Common myeloid progenitor, CD34-positive (primary cell): ENCODE measurements at places on chromosomes 7 and 10.

- no peak for DNase-seq
These were observed 52.2 kb downstream of the UNC5B start for GRCh38 chr10:71264345-71265200.

GRCh38 chr10:94851263-94851662 is 87.2 kb upstream of the CYP2C9 start:
- DNase-seq, result no peak

GRCh38 chr10:86667421-86668181 is 710 bp upstream of the LDB3 start:
- DNase-seq, result no peak

DNA sequence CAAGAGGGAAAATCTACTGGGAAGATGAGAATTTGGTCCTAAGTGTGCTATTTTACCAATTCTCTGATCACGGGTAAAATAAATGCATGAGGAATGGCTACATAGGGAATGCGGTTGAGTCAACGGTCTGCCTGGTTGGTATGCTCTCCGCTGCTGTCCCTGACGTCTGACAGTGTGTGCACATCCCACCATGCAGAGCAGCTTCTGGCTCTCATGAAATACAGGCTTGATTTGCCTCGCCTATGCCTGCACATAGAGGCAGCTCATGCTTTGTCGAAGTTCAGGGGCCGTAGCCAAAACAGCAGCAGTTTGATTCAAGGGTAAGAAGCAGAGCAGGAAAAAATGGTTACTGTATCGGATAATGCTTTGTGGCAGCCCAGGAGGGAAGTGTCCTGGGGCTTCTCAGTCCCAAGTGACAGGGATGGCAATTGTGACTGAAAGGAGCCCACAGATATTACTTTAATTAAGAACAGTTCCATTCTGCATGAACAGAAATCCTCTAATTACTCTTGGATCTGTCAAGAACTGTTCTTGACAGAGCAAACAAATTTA is 268.4 kb upstream of the SLC26A5 start:
- no peak for DNase-seq

DNA sequence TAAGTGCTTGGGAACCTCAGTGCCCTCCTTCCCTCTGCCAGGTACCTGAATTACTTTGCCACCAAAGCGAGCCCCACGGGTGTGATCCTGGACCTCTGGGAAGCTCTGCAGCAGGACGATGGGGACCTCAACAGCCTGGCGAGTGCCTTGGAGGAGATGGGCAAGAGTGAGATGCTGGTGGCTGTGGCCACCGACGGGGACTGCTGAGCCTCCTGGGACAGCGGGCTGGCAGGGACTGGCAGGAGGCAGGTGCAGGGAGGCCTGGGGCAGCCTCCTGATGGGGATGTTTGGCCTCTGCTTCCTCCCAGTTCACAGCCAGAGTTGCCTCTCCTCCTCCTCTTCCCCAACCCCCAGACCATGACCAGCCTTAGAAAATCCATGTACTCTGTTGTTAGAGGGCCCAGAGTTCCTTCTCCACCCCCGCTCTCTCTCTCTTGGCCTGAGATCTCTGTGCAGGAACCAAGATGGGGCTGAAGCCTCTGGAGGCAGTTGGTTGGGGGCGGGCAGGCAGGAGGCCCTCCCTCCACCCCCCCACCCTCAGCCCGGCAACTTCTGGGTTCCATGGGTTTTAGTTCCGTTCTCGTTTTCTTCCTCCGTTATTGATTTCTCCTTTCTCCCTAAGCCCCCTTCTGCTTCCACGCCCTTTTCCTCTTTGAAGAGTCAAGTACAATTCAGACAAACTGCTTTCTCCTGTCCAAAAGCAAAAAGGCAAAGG is 19.8 kb upstream of the SLC29A3 start:
- DNase-seq, result peak; percentile 74

DNA sequence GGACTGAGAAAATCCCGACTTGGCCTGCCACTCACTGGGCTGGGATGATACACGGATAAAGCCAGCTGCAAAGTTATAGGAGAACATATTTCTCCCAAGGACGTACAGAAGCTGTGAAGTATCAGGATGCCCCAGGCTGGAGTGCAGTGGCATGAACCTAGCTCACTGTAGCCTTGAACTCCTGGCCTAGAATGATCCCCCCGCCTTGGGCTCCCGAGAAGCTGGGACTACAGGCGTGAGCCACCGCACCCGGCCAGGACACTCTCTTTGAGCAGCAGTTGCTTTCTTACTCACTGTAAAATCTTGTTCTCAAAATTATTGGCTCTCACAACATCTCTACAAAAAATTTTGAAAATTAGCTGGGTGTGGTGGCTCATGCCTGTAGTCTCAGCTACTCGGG is 50.4 kb downstream of the CLEC2L start:
- no peak for DNase-seq

DNA sequence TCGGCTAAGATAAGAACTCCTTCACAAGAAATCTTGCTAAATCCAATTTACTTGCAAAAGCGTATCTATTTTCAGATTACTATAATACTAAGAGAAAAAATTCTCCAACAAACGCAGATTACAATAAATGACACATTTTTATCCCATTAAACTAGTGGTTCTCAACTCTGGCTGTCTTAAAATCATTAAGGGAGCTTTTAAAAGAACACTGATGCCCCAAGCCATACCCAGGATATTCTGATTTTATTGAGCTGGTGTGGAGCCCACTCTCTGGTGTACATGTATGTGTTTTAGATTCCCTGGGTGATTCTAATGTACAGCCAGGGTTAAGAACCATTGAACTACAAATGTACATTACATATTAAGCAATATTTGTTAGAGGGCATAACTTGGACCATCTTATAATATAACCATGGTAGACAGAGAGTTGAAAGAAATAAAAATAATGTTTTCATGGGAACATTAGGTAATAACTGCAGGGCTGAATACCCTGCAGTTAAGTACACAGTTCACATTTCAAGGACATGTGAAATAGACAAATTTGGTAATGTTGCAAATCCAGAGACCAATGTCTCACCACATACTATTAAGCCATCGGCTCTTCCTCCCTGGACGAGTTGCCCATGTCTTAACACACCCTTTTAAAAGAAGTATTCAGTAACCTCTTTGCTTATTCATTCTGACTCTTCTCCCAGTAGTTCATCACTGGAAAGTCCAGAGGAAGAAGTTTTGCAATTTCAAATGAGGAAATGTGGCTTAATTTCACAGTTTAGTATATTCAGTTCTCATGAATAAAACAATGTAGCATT is 6.2 kb downstream of the GSAP start:
- DNase-seq, result peak; percentile 41

- no peak for DNase-seq
These were observed 41.1 kb upstream of the TUBB8 start for GRCh38 chr10:90161-90560.

GRCh38 chr10:21078410-21079329 is 181.6 kb upstream of the NEBL start:
- peak; percentile 60 for DNase-seq

DNA sequence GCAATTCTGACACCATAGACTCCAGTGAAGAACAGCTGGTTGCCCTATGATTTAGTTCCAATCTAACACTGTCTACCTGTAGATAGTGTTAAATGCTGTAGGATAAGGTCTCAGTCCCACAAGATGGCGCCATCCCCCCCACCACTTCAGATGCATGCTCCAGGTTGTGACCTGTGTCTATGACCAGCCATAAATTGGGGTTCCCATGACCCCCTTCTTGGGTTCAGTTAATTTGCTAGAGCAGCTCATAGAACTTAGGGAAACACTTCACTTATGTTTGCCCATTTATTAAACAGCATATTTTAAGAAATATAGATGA is 13.1 kb downstream of the CCSER2 start:
- no peak for DNase-seq

DNA sequence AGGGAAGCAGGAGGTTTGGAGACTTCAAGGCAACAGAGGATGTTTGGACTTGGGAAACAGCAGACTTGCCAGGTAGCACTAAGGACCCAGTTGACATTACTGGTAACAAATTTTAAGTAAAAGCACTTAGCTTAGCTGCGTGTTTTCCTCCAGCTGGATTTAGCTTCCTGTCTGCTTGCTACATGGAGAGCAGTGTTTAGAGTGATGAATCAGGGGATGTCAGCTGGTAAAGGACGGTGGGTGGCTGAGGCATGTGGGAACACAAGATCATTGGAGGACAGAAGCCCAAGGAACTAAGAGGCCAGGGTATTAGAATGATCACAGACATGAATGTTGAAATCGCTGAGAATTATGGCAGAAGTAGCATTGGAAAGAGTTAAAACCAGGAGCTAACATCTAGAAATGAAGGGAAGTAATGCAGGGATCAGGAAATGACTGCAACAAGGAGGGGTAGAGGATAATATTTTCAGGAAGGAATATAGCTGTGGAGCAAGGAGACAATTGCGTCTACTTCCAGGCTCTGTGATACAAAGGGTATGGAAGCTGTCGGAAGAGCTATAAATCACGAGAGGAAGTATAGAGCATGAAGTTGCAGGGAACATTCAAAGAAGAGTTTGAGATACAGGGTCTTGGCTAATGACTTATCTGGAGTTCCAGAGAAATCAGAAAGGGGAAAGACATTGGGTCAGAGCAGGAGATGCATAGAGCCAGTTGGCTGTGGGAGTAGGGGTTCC is 34.4 kb downstream of the CALD1 start:
- no peak for DNase-seq

DNA sequence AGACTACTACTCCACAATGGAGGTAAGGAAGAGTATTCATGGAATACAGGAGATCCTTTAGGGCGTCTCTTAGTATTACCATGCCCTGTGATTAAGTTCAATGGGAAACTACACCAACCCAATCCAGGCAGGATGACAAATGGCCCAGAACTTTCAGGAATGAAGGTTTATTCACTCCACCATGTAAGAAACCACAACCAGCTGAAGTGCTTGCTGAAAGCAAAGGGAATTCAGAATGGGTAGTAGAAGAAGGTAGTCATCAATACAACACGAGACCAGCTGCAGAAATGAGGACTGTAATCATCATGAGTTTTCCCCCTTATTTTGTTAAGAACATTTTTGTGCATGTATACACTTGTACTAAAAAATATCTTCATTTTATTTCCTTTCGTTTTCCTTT is 76.6 kb downstream of the GPR37 start:
- no peak for DNase-seq
